Putamen (tissue), 1 donor: ENCODE measurements at places on chromosomes 13 and 19.
A peak's percentile ranks its signal among the peaks of the same experiment; 100 is the strongest.

GRCh38 chr13:23381866-23382265 is 51.6 kb downstream of the SACS start:
- peak; percentile 55 for DNase-seq

- DNase-seq: no peak
Measured at GRCh38 chr19:1699998-1700732, 47.8 kb upstream of the TCF3 start.

GRCh38 chr13:25939961-25940687 is 111.7 kb downstream of the SHISA2 start:
- DNase-seq: no peak

DNA sequence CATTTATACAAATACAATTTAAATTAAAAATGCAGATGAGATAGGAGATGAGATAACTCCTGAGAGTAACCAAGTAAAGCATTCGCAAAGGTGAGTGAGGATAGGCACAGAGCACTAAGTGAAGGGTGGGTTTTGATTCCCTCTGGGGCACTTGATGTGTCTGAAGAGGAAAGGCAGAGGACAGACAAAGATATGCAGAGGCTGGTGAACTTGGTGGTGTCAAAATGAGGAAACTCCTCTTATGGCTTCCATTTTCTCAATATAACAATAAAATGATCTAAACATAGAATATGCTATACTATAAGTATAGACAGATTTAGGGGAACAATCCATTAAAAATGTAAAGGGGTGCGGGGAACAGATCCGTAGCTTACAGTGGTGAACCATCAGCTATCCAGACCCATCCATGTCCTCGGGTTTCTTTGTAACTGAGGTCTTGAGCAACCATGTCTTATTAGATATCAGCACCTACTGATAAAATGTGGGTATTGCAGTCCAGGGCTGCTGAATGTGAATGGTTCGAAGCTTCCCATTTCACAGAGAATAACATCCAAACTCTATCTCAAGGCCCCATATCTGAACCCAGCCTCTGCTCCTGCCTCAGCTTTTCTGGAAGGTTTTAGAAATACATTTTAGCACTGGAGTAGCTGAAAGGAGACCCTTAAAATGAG is 73.9 kb upstream of the SLC10A2 start:
- peak; percentile 37 for DNase-seq

DNA sequence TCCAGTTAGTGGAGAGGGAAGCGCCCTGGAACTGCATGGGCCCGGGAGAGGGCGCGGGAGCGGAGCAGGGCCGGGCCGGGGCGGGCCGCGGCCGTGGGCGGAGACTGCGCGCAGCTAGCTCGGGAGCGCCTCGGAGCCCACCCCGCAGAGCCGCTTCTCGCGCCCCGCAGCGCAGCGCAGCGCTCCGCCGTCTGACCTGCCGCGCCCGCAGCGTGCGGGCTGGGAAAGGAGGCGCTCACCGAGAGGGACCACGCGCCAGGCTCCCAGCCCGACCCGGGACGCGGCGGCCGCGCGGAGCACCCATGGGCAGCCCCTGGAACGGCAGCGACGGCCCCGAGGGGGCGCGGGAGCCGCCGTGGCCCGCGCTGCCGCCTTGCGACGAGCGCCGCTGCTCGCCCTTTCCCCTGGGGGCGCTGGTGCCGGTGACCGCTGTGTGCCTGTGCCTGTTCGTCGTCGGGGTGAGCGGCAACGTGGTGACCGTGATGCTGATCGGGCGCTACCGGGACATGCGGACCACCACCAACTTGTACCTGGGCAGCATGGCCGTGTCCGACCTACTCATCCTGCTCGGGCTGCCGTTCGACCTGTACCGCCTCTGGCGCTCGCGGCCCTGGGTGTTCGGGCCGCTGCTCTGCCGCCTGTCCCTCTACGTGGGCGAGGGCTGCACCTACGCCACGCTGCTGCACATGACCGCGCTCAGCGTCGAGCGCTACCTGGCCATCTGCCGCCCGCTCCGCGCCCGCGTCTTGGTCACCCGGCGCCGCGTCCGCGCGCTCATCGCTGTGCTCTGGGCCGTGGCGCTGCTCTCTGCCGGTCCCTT is at the start of gene MLNR:
Gene MLNR, plus strand, starts transcription at position 303 of the 820 bp plus-strand sequence. Its CDS starts 0 bp downstream, at position 303.
- no peak for DNase-seq

DNA sequence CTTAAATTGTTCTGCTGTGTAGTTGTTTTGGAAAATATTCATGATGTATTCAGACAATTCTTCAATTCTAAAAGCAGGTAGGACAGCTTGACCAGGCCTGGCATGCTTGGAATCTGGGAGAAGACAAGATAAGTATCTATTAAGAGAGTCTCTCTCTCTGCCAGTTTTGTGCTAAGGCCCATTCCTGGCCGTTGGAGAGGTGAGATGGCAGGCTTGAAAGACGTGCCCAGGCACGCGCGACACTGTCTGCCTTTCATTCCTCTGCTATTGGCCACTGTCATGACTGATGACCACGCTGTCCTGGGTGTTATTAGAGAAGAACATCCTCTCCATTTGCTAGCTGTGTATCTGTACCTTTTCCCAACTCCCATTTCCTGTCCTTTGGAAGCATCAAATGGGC is 90.3 kb downstream of the LHFPL6 start:
- DNase-seq: no peak

GRCh38 chr19:12623361-12624031 is 12.8 kb downstream of the ZNF791 start:
- no peak for DNase-seq

DNA sequence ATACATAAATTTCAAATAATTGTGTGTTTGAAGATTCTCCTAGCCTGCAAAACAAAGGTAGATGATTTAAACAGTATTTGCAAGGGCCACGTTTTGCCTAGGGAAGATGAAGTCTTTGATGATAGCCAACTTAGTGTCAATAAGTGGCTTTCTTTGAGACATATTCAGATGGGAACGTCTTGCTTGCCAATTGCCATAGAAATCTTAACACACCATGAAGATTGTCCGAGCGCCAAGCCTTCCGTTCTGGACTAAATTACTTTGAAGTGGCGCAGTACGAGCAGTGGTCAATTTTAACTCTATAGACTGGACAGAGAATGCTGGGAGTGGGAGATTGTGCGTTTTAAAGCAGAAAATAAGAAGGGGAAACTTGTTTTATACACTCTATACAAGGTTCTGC is 9.9 kb downstream of the ZIC5 start:
- no peak for DNase-seq

DNA sequence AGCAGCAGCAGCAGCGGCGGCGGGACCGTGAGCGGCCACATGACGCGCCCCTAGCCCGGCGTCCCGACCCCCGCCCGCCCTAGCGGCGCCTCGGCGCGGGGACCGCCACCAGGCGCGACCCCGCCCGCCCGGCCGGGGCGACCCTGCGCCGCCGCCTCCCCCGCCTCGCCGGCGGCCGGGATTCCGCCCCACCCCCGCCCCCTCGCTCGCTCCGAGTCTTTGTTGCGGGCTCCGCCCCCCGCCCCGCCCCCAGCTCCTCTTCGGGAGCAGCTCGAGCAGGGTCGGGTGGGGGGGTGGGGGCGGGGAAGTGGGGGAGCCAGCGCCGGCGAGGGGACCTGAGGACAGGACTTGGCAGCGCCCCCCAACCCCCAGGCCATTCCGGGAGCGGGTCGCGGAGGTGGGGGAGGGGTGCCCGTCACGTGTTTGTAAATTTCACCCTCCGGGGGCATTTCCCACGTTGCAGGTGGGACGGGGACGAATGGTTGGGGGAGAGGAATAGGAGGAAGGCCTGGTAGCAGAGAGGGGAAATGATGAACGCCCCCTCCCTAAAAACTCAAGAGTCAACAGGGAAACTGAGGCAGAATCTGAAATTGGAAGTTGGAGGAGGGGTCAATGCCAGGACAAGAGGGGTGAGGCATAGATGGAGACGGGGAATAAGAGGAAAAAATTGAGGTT is at the start of gene OLFM2:
Gene OLFM2, minus strand, starts transcription at position 190 of the 675 bp plus-strand sequence. Its CDS starts 149 bp downstream, at position 41.
- DNase-seq: no peak

DNA sequence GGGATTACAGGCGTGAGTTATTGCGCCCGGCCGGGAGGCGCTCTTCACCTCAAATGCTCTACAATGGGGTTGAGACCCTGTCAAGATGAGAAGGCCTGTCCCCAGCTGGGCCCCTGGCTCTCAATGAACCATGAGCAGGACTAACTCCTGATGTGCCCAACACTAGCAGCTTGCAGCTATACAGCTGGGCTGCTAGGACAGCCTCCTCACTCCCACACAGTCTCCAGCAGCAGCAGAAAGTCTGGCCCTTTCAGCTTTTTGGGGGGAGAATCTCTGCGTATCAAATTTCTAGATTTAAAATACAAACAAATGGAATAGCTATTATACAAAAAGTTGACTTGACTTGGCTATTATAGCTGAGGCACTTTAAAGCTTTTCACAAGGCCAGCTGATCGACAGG is 30.2 kb downstream of the TMTC4 start:
- no peak for DNase-seq

DNA sequence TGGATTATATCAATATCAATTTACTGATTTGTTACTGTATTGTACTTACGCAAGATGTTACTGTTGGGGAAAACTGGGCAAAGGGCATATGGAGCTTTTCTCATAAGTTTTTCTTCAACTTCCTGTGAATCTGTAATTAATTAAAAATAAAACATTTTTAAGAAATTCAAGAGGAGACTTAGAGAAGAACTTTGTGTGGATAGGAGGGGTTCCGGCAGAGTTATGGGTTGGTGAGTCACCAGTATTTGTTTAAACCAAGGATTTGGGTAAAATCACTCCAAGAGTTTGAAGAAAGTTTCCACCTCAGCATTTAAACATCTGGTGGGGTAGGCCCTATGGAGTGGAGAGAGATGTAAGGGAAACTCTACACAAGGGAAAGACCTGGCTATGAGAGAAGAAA is 379.6 kb downstream of the TSHZ3 start:
- DNase-seq: no peak

GRCh38 chr19:2453431-2454025 is 3.2 kb downstream of the LMNB2 start:
- no peak for DNase-seq

GRCh38 chr19:17389957-17390664 is 3.9 kb downstream of the CCDC194 start:
- DNase-seq: no peak
